Dermis blood vessel endothelial cell (primary cell): ENCODE measurements at places on chromosomes 4 and X.
A peak's percentile ranks its signal among the peaks of the same experiment; 100 is the strongest.

DNA sequence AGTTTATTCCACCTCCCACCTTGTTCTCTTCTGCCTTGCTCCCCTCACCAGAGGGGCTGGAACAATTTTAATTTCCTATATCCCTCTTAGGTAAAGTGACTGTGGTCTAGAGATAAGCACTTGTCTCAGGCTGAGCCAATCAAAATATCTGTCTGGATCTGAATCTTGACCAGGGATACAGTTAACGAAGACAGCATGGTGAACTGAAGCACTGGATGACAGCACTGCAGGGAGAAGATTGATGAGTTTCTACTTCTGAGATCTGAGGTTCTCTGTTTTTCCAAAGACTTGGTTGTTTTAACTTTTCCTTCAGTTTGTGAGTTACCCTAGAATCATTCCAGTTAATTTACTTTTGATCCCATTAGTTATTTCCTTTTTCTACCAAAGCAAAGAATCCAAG is 13.2 kb downstream of the GNPDA2 start:
- DNase-seq = no peak

GRCh38 chr4:163866728-163867315 is 372.3 kb downstream of the TMA16 start:
- DNase-seq = no peak

DNA sequence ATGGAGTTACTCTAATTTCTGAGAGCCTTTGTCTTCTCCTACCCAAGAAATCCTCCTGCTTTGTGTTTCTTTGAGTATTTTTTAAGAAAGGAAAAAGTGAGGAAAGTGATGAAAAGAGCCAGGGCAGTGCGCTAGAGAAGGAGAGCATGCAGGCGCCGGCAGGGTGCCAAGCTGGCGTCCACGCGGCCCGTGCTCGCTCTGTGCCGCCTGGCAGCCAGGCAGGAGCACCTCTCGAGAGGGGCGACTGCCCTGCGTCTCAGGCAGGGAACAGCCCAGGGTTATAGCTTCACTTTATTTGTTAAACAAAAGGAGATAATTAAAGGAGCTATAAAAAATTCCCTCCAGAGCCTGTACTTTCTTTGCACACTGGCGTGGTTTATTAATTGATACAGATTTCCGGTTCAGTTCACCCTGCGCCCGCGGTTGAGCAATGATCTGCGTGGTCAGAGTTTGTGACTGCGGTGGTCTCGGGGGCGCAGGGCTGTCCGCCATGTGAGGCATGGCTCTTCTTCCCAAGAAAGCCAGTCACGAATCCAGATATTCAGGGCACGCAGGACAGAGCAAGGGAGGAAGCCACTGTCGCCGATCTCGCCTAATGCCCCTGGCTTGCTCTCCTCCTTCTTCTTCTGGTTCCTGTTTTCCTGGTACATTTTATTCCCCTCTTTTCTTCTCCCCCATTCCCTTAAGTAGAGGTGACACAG is 110.8 kb upstream of the PAQR3 start:
- no peak for DNase-seq

GRCh38 chr4:17535242-17535641 is 20.3 kb downstream of the CLRN2 start:
- DNase-seq = no peak

- DNase-seq = no peak
Measured at GRCh38 chr4:183621875-183622274, 37.1 kb downstream of the RWDD4 start.

DNA sequence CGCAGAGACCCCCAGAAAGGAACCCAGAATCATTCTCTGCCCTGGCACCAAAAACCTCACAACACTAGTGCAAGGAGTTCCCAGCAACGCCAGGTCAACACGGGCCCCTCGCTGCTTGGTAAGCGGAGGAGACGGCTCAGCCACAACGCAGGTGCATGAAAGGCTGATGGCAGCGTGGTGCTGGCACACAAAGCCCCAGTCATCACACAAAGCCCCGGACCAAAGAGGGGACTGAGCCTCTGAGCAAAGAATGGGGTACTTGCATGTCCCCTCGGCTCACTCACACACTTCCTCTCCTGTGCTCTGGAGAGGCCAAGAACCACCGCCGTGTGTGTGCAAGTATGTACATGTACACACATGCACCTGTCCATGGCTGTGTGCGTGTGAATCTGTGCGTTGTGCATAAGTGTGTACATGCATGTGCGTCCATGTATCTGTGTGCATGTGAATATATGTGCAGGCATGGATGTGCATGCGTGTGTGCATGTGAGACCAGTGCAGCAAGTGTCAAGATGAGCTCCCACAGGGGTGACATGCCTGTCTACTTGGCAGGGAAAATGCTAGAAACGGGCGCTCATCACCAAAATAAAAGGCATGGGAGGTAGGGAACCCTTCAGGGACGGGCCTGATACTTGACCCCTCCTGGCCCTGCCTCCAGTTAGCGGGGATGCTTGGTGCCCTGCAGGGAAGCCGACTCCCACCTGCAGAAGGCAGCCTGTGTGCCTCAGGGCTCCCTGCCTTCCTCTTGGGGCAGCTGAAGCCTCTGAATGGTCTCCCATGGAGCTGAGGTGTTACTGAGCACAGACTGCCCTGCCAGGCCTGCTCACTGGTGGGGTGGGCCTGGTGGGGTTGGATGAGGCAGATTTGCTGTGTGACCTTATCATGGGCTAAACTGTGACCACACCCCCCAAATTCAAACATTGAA is 60.4 kb downstream of the ZFYVE28 start:
- DNase-seq = no peak

GRCh38 chrX:116111934-116112595 is 58.5 kb upstream of the AGTR2 start:
- DNase-seq = no peak

DNA sequence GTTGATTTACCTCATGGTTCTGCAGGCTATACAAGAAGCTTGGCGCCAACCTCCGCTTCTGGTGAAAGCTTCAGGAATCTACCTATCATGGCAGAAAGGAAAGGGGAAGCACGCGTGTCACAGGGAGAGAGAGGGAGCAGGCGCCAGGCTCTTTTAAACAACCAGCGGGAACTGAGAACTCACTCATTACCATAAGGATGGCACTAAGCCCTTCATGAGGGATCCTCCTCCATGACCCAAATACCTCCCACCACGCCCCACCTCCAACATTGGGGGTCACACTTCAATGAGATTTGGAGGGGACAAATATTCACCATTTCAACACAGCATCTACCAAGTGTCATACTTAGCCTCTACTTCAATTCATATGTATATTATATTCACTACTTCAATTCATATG is 18.8 kb upstream of the TBC1D8B start:
- DNase-seq = no peak

DNA sequence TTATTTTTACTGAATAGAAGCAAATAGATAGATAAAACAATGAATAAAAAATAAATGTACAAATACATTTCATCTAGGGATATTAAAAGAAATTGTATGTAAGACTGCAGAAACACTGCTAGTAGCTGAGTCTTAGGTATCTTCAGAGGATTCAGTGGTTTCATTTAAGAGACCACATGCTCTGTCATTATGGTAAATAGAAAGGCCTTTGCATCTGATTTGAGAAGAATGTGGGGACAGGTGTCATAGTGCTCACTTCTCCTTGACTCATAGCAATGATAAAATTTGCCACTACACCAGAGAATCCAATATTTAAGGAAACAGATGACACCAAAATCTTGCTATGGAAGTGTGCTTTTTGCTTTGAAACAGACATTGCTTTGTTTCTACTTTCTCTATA is 59.8 kb upstream of the PPP1R2C start:
- DNase-seq = no peak

- DNase-seq = no peak
Measured at GRCh38 chr4:168736860-168737805, 240.3 kb downstream of the PALLD start.

- no peak for DNase-seq
Measured at GRCh38 chr4:72430050-72430449, 139.0 kb downstream of the ADAMTS3 start.

- DNase-seq = no peak
Measured at GRCh38 chr4:87045659-87046058, 110.8 kb downstream of the AFF1 start.

DNA sequence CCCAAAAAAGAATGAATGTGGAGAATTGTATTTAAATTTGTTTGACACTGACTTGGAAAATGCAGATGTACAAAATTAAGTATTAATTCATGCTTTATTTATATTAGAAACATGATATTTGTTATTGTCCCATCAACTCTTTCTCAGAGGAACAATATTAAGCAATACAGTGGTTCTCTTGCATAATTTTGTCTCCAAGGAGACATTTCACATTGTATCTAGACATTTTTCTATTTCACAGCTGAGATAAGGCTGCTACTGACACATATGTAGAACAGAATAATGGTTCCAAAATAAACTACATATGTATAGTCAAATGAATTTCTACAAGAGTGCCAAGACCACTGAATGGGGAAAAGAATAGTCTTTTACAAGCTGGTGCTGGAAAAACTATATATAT is 427.9 kb upstream of the SPANXN1 start:
- DNase-seq = no peak

DNA sequence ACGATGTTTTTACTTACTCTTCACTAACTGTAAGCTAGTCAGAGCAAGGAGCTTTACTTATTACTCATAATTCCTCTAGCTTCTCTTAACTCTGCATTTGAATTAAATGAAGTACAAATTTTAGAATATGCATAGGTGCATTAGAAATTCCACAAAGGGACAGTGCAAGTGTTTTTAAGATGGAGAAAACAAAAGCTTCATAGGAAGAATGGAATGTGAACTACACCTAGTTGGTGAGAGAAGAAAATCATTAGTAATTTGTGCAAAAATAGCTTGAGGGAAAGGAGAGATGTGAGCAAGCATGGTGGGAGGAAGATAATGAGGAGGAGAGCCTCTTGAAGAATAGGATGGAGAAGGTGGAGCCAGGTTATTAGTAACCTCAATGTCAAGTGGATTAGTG is 77.5 kb upstream of the SMARCA5 start:
- no peak for DNase-seq

GRCh38 chr4:74480267-74480666 is 35.3 kb downstream of the AREG start:
- DNase-seq = no peak

- no peak for DNase-seq
Measured at GRCh38 chr4:41013746-41014145, 200.6 kb downstream of the APBB2 start.

DNA sequence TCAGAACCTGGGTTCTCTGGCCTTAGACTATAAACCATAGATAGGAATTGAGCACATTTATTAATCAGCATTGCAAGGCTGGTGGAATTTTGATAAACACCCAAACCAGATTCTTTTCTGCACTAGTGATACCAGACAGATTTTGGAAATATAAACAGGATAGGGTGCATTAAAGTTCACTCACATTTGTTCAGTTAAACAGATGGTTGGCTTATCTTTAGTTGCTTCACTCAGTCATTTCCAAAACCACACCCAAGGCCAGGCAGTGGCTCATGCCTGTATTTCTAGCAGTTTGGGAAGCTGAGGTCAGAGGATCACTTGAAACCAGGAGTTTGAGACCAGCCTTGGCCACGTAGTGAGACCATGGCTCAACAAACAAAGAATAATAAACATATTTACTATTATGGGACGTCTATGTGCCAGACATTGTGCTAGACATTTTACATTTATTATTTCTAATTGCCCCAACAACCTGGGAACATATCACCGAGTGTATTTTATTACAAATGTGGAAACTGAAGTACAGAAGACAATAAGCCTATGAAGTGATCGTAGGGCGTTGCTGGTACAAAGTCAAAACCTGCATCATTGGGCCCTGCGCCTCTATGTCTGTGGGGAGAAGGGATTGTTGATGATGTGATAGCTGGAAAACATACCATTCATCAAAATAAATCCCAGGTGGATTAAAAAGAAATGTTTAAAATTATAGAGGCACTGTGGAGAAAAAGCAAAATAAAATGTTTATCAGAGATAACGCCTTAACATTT is 15.0 kb downstream of the ADD1 start:
- DNase-seq = no peak

DNA sequence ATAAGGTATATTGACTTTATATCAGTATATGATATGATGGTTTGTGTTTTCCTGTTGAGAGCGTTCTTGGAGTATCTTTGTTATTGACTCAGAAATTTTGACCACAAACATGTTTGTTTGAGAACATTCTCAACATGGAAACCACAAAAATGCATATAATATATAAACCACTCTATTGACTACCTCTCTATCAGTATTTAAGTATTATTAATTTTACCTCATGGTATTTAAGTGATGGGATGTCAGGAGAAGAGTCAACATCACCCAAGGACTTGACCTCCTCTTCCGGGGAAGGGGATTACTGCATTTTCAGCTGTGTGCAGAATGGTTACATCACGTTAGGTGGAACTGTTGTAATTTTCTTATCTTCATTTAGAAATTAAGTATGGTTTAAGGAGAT is 54.3 kb upstream of the PUDP start:
- no peak for DNase-seq

- DNase-seq = no peak
Measured at GRCh38 chrX:84335121-84335520, 147.1 kb upstream of the RPS6KA6 start.

- DNase-seq = peak; percentile 92
Measured at GRCh38 chr4:13705521-13706041, 78.1 kb upstream of the BOD1L1 start.

- peak; percentile 45 for DNase-seq
Measured at GRCh38 chrX:13059637-13060499, 15.4 kb upstream of the FAM9C start.
